ENCODE measurements at places on chromosomes 7 and 10.

DNA sequence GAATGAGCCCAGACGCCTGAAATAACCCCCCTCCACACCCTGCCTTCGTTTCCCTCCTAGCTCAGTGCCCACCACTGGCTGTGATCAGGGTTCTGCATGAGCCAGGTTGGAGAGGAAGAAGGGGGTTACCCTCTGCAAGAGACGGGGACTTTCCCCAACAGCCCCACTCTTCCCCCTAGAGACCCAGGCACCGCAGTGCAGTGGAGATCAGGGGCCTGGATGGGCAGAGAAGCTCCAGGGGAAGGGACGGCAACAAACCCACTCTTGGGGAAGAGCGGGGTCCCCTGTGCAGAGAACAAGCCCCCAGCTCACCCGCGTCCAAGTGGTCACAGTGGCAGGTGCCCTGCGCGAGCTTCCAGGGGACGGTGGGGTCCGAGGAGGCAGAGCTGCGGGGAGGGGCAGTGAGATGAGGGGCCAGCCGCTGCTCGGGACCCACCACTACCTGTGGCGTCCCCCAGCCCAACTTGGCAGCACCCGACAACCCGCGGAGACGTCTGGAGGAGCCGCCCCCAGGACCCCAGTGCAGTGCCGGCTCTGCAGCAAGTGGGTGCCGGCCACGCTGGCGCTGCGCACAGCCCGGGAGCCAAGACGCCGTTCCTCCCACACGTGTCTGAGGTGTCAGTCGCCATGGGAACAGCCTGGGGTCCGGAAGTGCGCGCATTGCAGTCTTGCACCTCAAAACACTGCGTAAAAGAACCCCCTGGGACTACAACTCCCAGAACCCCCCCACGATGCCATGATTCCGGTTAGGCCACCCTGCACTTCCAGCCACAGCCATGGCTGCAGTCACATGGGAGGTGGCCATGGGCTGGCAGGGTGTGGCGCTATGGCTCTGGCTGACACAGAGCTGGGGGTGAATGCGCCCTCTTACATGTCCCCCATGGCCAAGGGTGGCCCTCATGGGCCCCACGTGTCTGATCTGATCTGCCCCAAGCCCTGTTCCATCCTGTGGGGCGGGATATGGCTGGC is 45.8 kb upstream of the WIPI2 start:
- DNase-seq: no peak

DNA sequence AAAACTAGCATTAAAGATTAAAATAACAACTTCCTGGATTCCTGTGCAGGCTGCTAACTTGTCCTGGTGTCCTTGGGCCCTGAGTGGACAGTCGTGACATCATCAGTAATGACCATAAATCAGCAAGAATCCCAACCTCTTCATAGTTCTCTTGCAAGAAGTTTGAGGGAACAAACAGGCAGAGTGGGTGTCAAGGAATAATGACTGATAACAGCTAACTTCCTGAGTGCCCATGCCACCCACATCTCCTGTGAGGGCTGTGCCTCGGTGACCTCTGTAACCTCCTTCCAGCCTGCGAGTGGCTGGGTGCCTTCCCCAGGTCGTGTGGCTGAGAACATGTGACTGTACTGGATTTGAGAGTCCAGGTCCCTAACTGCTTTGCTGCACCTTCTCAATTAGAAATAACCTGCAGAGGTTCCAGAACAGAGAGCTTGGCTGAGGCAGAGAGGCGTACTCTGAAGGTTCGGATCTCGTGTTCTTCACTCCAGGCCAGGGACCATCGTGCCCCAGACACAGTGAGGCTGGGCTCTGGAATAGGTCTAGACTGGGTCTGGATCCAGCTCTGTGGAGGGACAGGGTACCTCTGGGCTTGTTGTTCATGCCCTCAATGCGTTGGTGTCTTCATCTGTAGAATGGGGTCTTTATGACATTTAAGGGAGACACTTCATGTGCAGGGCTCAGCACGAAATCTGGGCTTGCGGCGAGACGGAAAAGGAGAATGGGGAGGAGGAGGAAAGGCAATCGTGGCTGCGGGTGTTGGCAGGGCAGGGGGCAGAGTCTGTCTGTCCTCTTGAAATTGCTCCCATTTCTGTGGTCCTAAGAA is 313.1 kb upstream of the ZNF32 start:
- peak; percentile 57 for DNase-seq

GRCh38 chr10:36188080-36188453 is 546.0 kb upstream of the FZD8 start:
- peak; percentile 61 for DNase-seq

- no peak for DNase-seq
These were observed 13.4 kb downstream of the RPP30 start for GRCh38 chr10:90885176-90885575.

GRCh38 chr7:27603813-27604212 is 58.9 kb downstream of the HIBADH start:
- DNase-seq: no peak

GRCh38 chr10:6314620-6315205 is 112.0 kb downstream of the PFKFB3 start:
- no peak for DNase-seq

- DNase-seq: no peak
These were observed 154.6 kb upstream of the ETV1 start for GRCh38 chr7:14144109-14144508.

- DNase-seq: no peak
These were observed 133.7 kb downstream of the FOXP2 start for GRCh38 chr7:114548081-114548980.

DNA sequence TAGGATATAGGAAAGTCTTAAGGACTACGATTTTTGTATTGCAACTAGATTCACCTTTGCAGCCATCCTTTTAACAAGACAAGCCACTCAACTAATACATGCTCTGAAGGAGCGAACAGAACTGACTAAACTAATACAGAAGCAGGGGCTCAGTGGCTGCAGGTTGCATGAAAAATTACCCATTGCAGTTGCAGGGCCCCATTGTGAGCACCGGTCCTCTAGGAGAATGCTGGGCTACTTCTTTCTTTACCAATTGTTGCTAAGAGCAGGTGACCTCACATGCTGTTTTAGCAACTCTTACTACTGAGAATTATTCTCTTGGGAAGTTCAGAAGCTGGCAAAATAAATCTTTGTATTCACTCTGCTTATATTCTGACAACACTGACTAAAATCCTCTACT is 64.0 kb upstream of the ANKRD1 start:
- no peak for DNase-seq

DNA sequence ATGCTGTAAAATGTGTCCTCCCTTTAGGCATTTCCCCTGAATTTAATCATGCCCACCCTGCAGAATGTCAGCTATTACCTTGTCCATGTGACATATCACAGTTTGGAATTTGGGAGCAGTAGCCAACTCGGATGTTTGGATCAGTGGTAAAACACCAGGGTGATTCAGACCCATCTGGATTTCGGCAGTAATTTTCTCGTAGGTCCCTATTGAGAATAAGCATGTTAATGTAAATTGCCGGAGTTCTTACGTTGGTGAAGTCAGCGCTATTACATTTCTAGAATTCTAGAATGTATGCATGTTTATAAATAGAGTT is 44.1 kb downstream of the HGF start:
- DNase-seq: no peak

DNA sequence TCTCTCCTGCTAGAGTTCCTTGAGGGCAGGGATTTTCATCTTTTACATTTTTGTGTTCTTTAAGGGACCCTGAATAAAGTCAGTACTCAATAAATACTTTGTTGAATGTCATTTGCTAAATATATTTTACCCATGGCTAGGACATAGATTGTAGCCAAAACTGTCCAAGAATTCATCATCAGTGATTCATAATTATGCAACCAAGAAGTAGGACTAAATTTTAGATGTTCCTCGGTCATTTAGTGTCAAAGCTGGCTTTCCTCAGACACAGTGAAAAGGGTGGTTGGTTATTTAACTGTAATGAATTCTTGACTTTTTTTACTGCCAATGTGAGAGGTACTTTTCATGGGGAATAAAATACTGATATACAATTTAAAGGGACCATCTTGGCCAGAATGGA is 3.3 kb downstream of the NUDT13 start:
- no peak for DNase-seq

- DNase-seq: no peak
These were observed 418.2 kb upstream of the AKR1E2 start for GRCh38 chr10:4407783-4408182.

GRCh38 chr7:74023092-74023536 is 4.9 kb upstream of the ELN start:
- DNase-seq: peak; percentile 93

DNA sequence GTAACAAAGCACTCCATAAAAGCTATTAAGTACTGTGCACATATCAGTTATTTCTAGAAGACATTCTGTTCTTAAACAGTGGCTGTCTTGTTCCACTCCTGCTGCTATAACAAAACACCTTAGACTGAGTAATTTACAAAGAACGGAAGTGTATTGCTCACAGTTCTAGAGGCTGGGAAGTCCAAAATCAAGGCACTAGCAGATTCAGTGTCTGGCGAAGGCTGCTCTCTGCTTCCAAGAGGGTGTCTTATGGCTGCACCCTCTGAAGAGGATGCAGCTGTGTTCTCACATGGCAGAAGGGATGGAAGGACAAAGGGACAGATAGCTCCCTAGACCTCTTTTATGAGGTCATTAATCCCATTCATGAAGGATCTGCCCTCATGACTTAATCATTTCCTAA is 424.2 kb upstream of the ZMIZ1 start:
- no peak for DNase-seq

DNA sequence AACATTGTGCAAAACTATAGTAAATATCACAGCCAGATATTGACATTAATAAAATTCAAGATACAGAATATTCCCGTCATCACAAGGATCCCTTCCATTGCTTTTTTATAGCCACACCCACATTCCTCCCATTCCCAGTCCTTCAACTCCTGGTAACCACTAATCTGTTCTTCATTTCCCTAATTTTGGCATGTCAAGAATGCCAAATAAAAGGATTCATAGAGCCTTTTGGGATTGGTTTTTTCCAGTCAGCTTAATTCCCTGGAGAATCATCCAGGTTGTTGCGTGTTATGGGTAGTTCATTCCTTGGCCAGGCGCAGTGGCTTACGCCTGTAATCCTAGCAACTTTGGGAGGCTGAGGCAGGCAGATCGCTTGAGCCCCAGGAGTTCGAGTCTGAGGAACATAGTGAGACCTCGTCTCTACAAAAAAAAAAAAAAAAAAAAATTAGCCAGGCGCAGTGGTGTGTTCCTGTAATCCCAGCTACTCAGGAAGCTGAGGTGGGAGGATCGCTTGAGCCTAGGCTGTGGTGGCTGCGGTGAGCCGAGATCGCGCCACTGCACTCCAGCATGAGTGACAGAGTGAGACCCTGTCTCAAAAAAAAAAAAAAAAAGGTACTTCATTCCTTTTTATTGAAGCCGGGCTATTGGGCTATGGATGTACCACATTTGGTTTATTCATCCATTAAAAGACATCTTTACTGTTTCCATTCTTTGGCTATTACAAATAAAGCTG is 2.7 kb downstream of the OGDH start:
- no peak for DNase-seq

DNA sequence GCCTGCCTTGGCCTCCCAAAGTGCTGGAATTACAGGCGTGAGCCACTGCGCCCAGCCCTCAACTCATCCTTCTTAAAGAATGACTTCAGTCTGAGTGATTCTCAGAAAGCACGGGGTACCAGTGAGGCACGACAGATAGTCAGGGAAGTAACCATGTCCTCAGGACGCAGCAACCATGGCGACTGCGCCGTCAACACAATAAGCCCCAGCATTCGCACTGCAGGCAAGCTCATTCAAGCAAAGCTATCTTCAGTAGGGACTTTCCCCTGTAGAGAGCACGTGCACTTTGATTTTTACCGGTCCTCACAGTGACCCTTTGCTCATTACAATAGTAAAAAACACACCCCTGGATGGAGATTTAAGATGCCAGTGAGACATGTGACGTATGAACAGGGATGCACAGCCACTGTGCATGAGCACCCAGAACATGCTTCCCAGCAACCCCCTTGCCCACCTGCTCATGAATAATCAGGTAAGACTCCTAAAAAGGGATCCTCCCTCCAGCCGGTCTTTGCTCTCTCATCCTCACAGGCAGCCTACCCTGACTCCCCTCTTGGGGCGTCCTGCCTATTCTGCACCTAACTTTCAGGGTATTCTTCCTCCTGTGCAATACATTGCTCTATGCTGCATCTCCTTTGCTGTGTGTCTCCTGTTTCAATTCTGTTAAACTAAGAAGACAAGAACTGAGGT is 9.1 kb downstream of the WDR86 start:
- no peak for DNase-seq

DNA sequence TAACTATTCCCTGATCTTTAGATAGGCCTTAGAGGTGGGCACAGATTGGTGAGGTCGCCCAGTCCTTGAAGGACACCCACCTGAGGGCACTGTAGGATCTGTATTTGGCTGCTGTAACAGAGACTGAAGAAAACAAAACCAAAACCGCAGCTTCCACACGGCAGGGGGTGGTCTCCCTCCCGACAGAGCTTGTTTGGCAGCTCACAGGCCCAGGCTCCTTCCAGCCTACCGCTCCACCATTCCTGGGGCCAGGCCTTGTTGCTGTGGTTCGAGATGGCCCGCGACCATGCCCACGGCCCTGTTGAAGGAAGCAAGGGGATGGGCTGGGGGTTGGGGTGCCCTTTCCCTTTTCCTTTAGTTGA is 30.4 kb downstream of the ZNF783 start:
- no peak for DNase-seq

DNA sequence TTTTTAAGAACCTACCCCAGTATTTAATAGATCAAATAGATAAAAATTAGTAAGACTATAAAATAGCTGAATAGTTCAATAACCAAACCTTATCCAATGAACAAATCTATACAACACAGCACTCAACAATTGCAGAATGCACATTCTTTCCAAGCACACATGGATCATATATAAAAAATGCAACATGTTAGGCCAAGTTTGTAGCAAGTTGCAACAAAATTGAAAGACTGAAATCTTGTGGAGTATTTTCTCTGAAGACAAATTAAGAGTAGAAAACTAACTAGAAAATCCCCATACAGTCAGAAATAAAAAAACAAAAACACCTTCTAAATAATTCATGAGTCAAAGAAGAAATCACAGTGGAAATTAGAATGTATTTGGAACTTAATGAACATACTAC is 317.3 kb downstream of the PHTF2 start:
- no peak for DNase-seq

DNA sequence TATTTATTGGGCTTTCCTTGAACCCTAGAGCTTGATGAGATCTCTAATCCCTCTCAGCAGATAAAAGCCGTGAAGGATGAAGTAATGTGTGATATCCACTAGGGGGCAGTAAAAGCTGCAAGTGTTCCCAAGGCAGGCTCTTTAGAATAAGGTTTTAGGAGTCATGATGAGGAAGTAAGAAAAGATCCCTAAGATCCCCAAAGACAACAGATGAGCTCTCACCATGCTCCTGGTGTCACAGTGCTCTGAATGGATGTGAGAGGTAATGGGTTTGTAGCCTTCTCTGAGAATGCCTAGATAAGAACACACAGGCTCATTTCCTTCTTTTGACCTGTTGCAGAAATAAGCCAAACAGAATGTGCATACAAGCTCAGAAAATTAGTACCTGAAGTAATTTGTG is 70.4 kb upstream of the ITPRID1 start:
- no peak for DNase-seq

All from right atrium auricular region (tissue), 2 donors.